CD4-positive, alpha-beta T cell (primary cell): ENCODE measurements at places on chromosomes 16 and 17. TPM values are rescaled to one million over a fixed set of nuclear protein-coding genes. Genes with fewer than 3 reads are reported as not detected.

SRCIN1 gene
- not detected for total RNA-seq

- DNase-seq: no peak
These were observed 6.3 kb downstream of the CHD3 start for GRCh38 chr17:7894866-7895265.

DNA sequence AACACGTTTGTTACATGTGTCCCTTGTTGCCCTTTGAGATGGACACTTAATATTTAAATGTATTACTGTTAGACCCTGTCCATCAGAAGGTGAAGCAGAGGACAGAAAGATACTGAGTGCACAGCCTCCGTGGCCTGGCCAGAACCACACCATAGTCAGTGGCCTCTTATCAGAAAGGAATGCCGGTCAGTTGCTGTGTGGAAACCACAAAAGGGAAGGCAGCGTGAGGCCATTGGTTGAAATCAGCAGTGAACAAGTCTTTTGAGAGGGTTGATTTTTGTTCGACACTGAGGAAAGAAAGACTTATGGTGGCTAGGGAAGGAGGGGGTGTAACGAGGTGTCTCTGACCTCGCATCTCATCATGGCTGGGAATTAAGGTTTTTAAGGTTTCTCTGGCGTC is 85.4 kb upstream of the CLEC18A start:
- DNase-seq: no peak

DNA sequence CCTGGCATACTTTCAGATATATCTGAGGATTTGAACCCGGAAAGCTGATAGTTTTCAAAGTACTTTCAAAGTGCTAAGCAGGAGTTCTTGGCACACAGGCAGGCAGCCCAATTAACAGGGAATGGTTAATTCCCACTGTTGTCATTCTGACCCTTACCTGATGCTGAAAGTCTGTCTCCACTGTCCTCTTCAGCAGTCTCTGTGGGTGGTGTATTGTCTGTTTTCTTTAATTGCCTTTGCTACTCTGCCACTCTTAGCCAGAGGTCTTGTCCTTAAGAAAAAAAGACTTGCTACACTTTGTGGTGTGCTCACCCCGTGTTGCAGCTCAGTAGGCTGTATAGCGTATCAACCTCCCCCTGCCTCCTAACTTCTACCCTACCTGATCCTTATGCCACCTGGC is 63.2 kb upstream of the SLC12A3 start:
- DNase-seq: no peak

GRCh38 chr17:30253312-30253711 is 17.8 kb upstream of the SLC6A4 start:
- no peak for DNase-seq

GRCh38 chr17:44213403-44214229 is 5.9 kb downstream of the UBTF start:
- DNase-seq: no peak

GRCh38 chr17:31580706-31581490 is 189.4 kb downstream of the RAB11FIP4 start:
- DNase-seq: no peak

DNA sequence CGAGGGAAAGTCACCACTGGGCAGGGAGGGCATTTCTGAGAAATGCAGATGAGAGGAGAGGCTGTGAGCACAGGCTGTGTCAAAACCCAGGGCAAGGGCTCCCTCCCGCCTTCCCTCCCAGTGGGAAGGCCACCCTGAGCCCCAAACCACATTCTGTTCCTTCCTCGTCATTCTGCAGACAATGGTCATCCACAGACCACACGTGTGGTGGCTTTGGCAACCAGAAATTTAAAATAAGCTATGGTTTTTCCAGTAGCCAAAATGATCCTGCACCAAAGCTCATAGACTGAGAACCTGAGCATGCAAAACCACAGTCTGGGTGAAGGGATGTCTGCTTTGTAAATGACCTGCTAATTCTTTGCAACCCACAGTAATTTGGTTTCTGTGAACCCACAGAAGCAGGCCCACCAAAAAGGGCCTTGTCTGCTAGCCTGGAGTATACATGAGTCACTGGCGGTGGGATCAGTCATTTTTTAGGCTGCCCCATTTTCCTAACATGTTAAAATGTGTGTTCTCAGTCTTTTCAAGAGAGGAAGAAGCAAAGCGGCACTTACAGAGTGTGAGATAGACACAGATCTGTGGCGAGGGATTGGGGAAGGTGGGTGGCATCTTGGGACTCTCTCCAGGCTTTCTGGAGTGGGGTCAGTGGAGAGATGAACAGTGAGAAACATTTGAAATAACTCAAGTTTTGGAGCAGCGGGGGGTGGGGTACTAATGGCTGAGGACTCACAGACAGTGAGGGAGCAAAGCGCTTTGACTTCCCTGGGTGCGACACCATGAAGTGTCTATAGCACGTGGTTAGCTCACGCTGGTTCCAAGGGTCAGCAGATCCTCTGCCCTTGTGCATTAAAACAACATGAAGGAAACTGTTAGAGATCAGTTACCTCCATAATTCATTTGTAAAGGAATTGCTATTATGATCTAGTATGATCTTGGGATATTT is 20.5 kb downstream of the GRB7 start:
- DNase-seq: peak; percentile 39

TPSD1 gene
- total RNA-seq: not detected

ABCC11 gene
- total RNA-seq: 0.08 TPM

CDC27 gene
- 52.5 TPM for total RNA-seq

DPEP1 gene
- not detected for total RNA-seq

GRCh38 chr16:1751946-1752345 is 19.4 kb downstream of the NME3 start:
- DNase-seq: no peak

ENGASE gene
- total RNA-seq: 50.9 TPM

KCNG4 gene
- total RNA-seq: not detected

TNP2 gene
- not detected for total RNA-seq

UNC13D gene
- total RNA-seq: 112 TPM

GRCh38 chr17:50365649-50366393 is 7.2 kb downstream of the MRPL27 start:
- DNase-seq: no peak

DNA sequence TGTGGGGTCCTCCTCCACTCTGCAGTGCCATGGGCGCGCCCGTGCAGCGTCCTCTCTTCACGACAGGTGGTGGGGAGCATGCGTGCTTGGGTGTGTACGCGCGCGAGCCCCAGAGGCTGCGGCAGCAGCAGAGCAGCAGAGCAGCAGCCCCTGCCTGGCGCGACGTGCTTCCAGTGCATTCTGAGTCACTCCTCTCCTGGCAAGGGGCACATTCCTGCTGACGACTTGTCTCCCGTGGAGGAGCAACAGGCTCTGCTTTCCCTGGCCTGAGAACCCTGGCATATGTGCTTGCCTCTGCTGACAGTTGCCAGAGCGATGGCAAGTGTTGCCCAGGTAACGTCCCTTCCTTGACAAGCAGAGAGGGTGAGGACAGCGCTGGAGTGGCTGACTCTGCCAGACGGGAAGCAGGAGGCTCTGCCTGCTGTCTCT is 133.8 kb upstream of the PLCG2 start:
- no peak for DNase-seq

- DNase-seq: no peak
These were observed 5.0 kb upstream of the FADS6 start for GRCh38 chr17:74898376-74898946.

SEPTIN1 gene
- 161 TPM for total RNA-seq

DNA sequence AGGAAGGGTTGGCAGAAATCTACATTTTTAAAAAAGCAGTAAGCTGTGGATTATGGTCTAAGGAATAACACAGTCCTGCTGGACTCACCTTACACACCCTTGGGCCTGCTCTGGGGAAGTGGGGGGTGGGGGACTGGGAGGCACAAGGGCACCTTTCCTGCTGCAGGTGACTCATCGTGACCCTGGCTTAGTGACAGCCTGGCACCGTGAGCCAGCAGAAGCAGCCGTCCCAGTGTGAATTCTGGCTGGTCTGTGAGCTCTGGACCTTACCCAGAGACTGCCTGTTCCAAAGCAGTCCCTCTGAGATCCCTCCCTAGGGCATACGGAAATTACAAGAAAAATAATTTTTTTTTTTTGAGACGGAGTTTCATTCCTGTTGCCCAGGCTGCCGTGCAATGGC is 4.2 kb upstream of the CRK start:
- no peak for DNase-seq

- DNase-seq: no peak
These were observed 30.7 kb downstream of the DNAH17 start for GRCh38 chr17:78546476-78546875.

DHRS7C gene
- total RNA-seq: not detected

KCNAB3 gene
- total RNA-seq: 7.1 TPM

GRCh38 chr17:14296166-14296910 is 4.5 kb upstream of the HS3ST3B1 start:
- no peak for DNase-seq

DNA sequence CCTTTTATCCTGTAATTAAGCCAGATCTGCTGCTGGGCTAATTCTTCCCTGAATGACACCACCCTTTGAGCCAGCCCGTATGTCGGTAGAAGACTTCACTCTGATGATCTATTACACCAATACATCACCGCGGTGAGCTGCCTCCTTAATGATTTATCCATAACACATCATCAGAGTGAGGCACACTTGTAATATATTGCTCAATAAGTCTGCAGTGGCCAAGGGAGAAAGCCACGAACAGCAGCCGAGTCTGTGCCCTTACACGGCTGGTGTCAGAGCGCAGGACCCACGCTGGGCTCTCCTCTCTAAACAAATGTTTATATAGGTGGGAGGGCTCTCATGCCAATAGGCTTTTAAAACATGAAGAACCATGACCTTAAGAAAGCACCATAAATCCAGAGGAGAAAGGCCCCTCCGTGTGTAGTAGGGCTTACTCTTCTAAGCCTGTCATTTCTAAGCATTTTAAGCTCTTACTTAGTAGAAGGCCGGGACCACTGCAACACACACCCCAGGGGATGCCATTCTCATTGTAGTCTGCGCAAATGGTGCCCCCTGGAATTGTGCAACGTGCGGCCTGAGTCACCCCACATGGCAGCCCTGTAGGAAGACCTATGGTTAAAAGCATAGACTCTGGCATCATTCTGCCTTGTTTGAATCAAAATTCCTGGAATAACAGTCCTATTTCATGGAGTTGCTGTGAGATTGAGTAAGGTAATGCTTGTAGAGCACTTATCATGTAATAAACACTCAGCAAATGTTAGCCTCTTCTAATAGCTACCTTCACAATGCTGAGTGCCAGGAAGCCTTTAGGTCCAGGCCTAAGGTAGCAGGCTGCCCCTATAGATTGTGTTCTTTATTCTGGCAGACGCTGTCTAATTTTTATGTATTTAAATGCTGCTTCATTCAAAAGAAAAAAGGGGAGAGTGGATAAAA is 26.1 kb downstream of the MRPS23 start:
- DNase-seq: no peak

GRCh38 chr17:57713140-57713539 is 32.0 kb downstream of the CCDC182 start:
- DNase-seq: no peak
